HTR-8/SVneo (cell line): ENCODE measurements at places on chromosomes 2 and 18.
A peak's percentile ranks its signal among the peaks of the same experiment; 100 is the strongest.

DNA sequence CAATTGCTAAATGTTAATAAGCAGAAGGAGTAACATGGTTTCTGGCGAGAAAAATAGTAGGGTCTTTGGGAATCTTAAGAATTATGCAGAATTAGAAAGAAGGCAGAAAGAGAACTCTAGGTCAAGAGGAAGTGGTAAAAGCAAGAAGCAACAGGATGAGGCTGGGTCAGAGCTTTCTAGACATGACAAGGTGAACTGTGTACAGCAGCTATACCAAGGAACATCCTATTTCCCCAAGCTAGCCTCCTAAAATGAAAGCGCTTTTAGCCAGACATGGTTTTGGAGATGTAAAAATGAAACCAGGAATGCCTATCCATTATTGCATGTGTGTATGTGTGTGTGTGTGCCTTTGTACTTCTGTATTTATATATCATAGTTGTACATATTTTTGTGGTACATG, 42.3 kb upstream of the STAT1 start:
- no peak for DNase-seq

- no peak for DNase-seq
Measured at GRCh38 chr18:12750076-12750714, 47.4 kb downstream of the PSMG2 start.

GRCh38 chr2:64658269-64658668, 4.6 kb upstream of the SERTAD2 start:
- DNase-seq = no peak

DNA sequence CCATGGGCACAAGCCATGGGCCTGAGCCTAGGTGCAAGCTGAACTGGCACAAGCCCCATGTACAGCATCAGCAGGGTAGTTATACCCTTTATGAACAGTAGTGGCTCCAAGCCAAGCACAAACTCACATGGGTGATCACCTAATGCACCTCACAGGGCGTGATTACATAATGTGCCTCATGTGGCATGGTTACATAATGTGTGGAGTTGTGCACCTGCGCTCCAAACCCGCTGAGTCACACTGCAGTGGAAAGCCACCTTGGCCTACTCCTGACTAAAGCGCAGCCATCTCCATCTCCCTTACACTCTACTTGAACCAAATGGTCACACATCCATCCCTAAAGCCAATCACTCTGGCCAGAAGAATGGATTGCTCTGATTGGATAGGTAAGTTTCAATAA, 279.7 kb downstream of the MBD2 start:
- DNase-seq = no peak

GRCh38 chr18:74006143-74006542, 141.5 kb downstream of the FBXO15 start:
- DNase-seq = no peak

DNA sequence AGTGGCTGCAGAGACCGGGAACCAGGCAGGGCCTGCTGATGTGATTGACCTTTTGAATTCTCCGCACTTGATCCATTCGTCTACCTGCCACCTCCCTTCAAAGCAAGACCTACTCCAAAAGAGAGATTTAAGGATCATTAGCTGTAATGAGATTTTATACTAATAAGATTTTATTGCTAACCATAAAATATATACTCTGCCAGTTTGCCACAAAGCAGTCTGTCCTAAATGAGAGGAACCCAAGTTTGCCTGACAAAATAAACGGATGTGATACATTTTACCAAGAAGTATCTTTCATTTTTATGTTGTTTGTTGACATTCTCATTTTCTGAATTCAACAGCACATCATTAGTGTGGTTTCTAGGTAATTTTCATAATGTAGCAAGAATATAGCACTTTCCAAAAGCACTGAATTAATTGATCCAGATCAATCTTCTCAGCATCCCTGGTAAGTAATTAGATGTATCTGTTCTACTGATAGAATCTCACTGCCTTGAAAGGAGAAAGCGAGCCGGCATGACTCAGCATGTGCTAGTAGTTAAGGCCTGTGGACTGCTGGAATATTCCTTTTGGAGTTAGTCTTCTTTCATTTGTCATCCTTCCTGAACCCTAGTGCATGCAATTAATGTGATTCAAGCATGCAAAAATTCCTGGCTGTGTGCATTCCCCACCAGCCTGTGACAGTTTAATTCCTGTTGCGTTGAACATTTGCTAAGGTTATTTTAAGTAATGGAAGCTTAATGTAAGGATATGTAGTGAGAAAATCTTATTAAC, 128.5 kb downstream of the ARL6IP6 start:
- no peak for DNase-seq

DNA sequence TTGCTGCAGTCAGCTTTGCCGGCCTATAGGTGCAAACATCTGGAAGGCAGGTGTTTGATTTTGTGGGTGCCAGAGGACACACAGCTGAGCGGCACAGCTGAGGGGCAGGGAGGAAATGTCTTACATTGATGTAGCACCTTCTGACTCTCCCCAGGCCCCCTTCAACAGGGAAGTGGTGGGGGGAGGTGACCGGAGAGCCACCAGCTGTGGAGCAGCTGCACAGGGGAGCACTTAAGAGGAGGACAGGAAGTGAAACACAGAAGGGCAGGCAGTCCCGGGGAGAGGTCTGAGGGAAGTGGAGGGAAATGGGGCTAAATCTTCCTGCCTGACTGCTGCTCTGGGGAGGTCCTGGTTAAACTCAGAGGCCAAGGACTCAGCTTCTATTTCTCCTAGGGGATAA, 409.1 kb downstream of the TNS1 start:
- no peak for DNase-seq

- DNase-seq = no peak
Measured at GRCh38 chr2:60532421-60532820, 21.0 kb downstream of the BCL11A start.

GRCh38 chr2:31192851-31193392, 24.4 kb downstream of the CAPN14 start:
- no peak for DNase-seq

GRCh38 chr18:8751692-8752091, 46.3 kb downstream of the MTCL1 start:
- DNase-seq = no peak

DNA sequence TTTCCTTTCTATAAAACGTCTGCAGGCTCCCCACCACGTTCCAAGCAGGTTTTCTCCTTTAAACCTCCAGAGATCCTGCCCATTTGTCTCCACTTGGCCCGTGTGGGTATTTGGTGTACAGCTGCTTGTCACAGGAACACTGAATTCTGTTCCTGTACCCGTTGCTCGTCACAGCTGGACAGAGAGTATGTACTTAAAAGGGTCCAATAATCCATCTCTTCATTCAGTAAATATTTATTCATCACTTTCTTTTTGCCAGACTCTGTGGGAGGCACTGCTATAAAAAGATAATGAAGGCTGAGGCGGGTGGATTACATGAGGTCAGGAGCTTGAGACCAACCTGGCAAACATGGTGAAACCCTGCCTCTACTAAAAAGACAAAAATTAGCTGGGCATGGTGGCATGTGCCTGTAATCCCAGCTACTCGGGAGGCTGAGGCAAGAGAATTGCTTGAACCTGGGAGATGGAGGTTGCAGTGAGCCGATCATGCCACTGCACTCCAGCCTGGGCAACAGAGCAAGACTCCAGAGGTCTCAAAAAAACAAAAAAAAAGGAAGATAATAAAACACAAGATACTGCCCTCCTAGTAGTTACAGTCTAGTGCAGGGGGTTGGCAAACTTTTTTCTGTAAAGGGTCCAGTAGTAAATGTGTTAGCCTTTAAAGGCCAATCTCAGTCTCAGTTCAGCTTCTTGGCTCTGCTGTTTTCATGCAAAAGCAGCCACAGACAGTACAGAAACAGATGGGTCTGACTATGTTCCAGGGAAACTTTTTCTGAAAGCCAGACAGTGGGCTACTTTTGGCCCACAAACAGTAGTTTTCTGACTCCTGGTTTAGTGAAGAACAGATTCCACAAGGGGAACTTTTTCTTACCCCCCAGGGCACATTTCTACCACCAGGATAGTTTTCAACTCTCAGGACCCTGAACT, 309.9 kb upstream of the RAB12 start:
- no peak for DNase-seq

DNA sequence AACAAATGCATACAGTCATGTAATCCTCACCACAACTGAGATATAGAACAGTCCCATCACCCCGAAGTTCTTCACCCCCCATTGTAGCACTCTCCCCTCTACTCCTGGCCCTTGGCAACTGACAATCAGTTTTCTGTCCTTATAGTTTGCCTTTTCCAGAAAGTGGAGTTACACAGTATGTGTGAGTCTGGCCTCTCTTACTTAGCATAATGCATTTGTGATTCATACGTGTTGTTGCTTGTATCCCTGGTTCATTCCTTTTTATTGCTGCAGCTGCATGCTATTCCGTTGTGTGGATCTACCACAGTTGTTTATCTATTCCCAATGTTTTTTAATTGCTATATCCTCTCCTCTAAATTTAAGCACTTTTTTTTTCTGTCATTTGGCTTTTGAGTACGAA, 17.6 kb downstream of the ACYP2 start:
- DNase-seq = no peak

GRCh38 chr18:39946623-39947061, 2008.4 kb upstream of the PIK3C3 start:
- DNase-seq = peak; percentile 28

- DNase-seq = no peak
Measured at GRCh38 chr2:5695654-5696403, 3.6 kb downstream of the SOX11 start.

- DNase-seq = no peak
Measured at GRCh38 chr2:181189951-181190350, 209.5 kb downstream of the UBE2E3 start.

- no peak for DNase-seq
Measured at GRCh38 chr2:45759310-45759851, 107.9 kb downstream of the PRKCE start.

DNA sequence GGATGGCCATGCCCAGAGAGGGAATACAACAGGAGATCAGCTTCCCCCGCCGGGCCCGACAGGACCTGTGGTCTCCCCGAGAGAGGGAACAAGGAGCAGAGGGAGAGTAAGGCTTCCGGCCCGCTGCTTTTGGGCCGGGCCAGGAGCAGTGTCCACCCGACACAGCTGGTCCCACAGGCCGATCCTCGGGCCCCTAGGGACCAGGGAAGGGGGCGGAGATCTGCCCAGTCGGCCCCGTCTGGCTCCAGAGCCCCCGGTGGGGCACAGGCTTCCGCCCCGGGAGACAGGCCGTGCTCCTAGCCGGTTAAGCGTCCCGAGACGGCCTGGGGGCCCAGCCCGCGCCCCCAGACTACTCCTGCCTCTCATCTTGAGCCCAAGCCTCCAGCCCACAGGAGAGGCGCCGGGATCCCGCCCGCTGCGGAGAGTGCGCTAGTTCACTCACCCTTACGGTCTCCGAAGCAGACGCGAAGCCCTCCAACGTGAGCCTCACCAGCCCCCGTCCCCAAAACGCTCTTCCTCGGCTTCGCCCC, at the start of gene MCFD2:
TSS of gene MCFD2 (minus strand) at position 526 of the 530 bp plus-strand sequence. CDS start 6,635 bp downstream, outside the sequence.
- DNase-seq = peak; percentile 35
